Stomach (tissue), 19 donors: ENCODE measurements at places on chromosomes 11 and 22.
A peak's percentile ranks its signal among the peaks of the same experiment; 100 is the strongest.

DNA sequence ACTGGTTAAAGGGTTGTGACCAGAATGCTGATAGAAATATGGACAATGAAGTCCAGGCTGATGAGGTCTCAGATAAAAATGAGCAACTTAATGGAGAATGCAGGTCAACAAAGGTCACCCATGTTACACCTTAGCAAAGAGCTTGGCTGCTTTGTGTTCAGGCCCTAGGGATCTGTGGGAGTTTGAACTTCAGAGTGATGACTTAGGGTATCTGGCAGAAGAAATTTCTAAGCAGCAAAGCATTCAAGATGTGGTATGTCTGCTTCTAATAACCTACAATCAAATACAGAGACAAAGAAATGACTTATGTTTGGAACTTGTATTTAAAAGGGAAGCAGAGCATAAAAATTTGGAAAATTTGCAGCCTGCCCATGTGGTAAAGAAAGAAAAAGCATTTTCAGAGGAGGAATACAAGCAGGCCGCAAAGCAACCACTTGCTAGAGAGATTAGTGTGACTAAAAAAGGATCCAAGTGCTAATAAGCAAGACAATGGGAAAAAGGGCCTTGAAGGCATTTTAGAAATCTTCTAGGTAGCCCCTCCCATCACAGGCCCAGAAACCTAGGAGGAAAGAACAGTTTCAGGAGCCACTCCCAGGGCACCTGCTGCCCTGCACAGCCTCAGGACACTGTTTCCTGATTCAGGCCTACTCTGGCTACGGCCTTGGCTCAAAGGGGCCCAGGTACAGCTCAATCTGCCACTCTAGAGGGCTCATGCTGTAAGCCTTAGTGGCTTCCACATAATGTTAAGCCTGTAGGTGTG is 41.3 kb downstream of the TNKS1BP1 start:
- H3K4me3 ChIP-seq = no peak overlapping the region
- DNase-seq = no peak
- no peaks in the 10 kb centered on the region for H3K27me3 ChIP-seq
- H3K4me1 ChIP-seq = peaks cover 2% of the 10 kb centered on the region

DNA sequence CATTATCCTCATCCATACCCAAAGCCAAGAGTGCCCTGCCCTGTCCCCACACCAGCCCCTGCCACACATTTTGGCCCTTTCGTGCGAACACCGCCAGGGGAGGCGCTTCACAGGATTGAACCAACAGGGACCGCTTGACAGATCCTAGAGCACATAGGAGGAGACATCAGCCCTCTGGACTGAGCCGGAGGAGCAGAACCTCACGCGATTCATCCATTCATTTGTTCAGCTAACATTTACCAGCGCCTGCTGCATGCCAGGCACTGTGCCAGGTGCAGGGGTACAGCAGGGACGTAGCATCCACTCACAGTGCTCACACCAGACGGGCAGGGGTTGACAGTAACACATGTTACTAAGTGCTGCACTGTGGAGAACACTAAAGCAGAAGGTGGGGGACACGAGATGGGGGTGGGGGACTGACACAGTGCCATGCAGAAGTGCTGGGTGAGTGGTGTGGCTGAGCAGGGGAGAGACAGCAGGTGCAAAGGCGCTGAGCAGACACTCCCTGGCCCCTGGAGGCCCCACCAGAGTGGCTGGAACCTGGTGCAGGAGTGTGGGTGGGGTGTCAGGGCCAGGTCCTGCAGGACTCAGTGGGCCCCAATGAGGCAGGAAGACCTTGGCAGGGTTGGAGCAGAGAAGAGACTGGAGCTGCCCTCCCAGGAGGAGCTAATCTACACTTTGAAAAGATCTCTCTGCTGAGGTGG is 3.4 kb downstream of the GNAZ start:
- H3K36me3 ChIP-seq = no peaks in the 10 kb centered on the region
- H3K4me1 ChIP-seq = peaks cover 37% of the 10 kb centered on the region
- no peak overlapping the region for H3K4me3 ChIP-seq
- peaks cover 4% of the 10 kb centered on the region for H3K27me3 ChIP-seq

- DNase-seq = no peak
- no peaks in the 10 kb centered on the region for H3K4me1 ChIP-seq
- H3K27me3 ChIP-seq = no peaks in the 10 kb centered on the region
- no peak overlapping the region for H3K4me3 ChIP-seq
- no peak overlapping the region for H3K27ac ChIP-seq
Observed at GRCh38 chr11:17300372-17300771, 23.8 kb downstream of the NUCB2 start.

GRCh38 chr11:95831198-95831883 is 41.0 kb downstream of the CEP57 start:
- H3K27ac ChIP-seq = no peak overlapping the region
- no peaks in the 10 kb centered on the region for H3K4me1 ChIP-seq
- H3K36me3 ChIP-seq = peaks cover 86% of the 10 kb centered on the region

DNA sequence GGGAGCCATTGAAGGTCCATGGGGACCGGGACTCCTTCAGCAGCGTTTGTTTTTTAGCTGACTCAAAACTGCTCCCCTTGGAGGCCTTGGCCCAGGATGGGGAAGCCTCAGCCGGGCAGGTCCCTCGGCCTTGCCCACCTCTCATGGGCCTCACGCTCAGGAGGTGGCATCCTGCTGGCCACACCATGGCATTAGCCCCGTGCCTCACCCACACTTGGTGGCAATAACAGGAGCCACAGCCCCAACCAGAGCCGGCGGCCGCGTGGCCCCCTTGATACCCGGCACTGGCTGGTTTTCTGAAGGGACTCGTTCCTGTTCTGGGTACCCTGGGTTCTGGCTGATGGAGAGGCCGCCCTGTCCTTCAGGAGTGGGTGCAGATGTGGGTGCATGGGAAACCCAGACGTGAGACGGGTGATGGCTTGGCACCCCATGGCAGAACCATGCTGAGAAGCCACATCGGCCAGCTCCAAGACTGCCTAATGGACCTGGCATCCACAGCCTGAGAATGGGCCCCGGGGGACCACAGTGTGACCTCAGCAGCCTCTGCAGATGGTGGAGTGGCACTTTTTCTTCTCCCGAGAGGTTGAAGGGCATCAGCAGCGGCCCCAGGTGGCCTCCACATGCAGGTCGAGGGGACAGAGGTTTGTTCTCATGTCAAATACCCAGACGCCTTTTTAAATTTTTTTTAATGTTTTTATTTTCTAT is 49.8 kb upstream of the PPARA start:
- H3K4me3 ChIP-seq = no peak overlapping the region
- peaks cover 76% of the 10 kb centered on the region for H3K36me3 ChIP-seq
- peaks cover 93% of the 10 kb centered on the region for H3K4me1 ChIP-seq
- no peak overlapping the region for H3K27ac ChIP-seq
- DNase-seq = no peak

DNA sequence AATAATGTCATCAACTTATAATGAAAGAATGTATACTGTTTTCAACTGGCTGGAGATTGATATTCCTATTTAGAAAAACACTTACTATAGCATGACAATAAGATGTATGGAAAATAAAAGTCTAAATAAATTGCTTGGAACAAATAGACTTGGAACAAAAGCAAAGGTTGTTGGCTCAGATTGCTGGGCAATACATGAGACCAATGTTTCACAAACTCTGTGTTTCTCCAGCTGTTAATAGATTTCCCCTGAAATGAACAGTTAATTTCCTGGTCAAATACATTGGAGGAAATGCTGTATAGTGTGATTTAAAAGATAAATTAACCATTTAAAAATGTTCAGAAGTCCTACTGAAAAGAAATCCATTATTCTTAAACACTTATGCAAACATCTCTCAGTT is 40.1 kb upstream of the CTSC start:
- no peak overlapping the region for H3K4me3 ChIP-seq
- no peak overlapping the region for H3K27ac ChIP-seq
- no peaks in the 10 kb centered on the region for H3K36me3 ChIP-seq
- no peak for DNase-seq
- H3K4me1 ChIP-seq = no peaks in the 10 kb centered on the region
- H3K27me3 ChIP-seq = no peaks in the 10 kb centered on the region

DNA sequence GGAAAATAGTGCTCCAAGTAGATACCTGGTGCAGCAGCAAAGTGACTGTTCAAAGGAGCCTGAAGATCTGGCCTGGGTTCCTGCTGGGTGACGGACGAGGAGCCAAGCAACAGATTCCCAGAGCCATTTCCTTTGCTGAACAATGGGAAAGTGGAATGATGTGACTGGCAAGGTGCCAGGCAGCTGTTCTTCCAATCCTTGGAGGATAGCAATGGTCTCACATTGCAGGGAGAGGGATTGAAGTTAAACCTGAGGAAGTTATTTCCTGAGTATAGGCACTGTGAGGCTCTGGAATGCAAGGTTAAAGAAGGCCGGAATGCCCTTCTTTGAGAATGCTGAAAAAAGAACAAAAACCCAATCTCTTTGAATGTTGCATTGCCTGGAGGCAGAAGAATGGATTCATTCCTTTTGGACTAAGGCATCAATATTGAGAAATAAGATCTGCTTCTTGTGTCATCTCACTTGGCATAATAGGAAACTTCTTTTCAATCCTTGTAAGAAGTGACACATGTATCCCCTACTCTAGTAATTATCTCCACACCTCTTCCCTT is 223.8 kb downstream of the BLID start:
- DNase-seq = no peak
- no peak overlapping the region for H3K27ac ChIP-seq
- H3K36me3 ChIP-seq = no peaks in the 10 kb centered on the region
- H3K4me3 ChIP-seq = no peak overlapping the region
- H3K27me3 ChIP-seq = no peaks in the 10 kb centered on the region

- no peak overlapping the region for H3K4me3 ChIP-seq
- H3K27me3 ChIP-seq = no peaks in the 10 kb centered on the region
- no peak overlapping the region for H3K27ac ChIP-seq
- no peaks in the 10 kb centered on the region for H3K4me1 ChIP-seq
Observed at GRCh38 chr11:121341609-121342008, 49.0 kb downstream of the SC5D start.

- H3K36me3 ChIP-seq = no peaks in the 10 kb centered on the region
- H3K4me3 ChIP-seq = no peak overlapping the region
- no peaks in the 10 kb centered on the region for H3K4me1 ChIP-seq
- no peaks in the 10 kb centered on the region for H3K27me3 ChIP-seq
- DNase-seq = no peak
Observed at GRCh38 chr11:106288822-106289387, 211.4 kb downstream of the AASDHPPT start.

DNA sequence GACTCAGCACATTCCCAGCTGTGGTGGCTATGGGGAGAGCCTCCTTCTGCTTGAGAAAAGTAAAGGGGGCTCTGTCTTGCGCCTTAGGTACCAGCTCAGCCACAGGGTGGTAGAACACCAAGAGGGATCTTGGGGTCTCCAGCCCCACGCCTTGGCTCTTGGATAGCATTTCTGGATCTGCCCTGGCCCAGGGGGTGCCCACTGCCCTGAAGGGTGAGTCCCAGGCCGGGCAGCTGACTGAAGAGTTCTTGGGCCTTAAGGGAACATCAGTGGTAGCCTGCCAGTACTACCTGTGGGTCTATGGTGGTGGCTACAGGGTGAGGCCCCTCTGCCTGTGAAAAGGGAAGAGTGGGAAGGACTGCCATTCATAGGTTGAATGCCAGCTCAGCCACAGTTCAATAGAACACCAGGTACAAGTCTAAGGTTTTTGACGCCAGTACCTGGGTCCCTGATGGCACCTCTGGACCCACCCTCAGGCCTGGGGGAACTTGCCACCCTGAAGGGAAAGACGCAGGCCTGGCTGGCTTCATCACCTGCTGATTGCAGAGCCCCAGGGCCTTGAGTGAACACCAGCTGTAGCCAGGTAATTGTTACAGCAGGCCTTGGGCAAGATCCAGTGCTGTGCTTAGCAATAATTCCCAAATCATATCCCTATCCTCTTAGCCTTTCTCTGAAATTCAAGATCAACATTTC is 3.9 kb downstream of the CWF19L2 start:
- no peak overlapping the region for H3K27ac ChIP-seq
- H3K4me3 ChIP-seq = no peak overlapping the region
- H3K27me3 ChIP-seq = no peaks in the 10 kb centered on the region
- no peak for DNase-seq

DNA sequence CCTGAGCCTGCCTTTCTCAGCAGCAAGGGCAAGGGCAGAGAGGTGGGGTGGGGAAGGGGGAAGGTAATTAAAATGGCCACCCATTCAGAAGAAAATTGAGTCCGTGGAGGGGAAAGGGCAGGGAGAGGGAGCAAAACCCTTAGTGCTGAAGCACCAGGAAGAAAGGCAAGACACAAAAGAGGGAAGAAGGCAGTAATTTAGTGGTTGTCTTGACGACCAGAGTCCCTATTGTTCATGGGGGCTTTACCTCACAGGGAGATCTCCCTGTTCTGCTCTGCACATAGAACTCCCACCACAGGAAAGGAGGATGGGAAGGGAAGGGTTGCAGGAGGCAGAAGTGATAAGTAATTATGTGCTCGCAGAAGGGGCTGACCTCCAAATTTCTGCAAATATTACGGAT is 23.4 kb downstream of the SNX19 start:
- no peak for DNase-seq
- no peak overlapping the region for H3K27ac ChIP-seq
- peaks cover 94% of the 10 kb centered on the region for H3K36me3 ChIP-seq
- H3K27me3 ChIP-seq = no peaks in the 10 kb centered on the region

- H3K4me3 ChIP-seq = no peak overlapping the region
- no peaks in the 10 kb centered on the region for H3K27me3 ChIP-seq
- H3K27ac ChIP-seq = peak overlapping the region; percentile 81
- DNase-seq = no peak
- peaks cover 40% of the 10 kb centered on the region for H3K36me3 ChIP-seq
Observed at GRCh38 chr11:68942095-68942620, 38.5 kb downstream of the IGHMBP2 start.

DNA sequence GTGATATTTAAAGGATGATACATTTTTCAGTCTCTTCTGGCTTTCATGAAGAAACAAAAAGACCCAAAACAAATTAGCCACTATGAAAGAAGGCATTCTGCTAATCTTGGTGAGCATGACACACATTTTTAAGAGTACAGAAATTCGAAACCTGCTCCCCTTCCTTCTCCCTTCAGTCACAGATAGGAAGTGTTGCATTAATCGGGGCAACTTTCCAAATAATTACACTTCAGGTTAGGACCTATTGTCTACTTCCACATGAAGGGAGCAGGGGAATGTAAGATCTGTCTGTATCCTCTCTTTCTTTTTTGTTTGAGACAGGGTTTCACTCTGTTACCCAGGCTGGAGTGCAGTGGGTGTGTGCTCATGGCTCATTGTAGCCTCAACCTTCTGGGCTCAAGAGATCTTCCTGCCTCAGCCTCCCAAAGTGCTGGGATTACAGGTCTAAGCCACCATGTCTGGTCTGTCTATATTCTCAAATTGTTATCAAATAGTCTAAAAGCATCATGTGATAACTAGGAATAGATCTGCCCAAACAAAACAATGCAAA is 45.8 kb downstream of the NCAM1 start:
- H3K4me1 ChIP-seq = no peaks in the 10 kb centered on the region
- H3K27me3 ChIP-seq = no peaks in the 10 kb centered on the region
- no peak for DNase-seq
- H3K4me3 ChIP-seq = no peak overlapping the region
- H3K36me3 ChIP-seq = no peaks in the 10 kb centered on the region

DNA sequence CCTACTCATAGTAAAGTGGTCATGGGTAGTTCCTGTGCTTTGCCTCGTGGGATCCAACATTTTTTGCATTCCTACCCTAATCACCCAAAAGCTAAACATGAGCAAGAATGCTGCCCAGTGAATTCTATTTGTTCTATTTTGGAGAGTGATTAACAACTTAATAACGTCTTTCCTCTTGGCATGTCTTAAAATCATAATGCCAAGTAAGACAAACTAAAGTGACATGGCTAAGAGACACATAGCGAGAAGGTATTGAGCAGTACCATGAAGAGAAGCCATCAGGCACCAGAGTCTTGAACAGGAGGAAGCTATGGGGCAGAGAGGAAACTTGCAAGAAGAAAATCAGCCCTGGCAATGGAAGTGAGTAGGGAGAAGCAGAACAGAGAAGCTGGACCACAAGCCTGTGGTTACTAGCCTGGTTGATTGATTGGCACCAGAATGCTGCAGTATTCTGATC is 32.0 kb downstream of the EXPH5 start:
- no peak overlapping the region for H3K4me3 ChIP-seq
- H3K27me3 ChIP-seq = no peaks in the 10 kb centered on the region
- no peak overlapping the region for H3K27ac ChIP-seq
